Heart left ventricle (tissue), 16 donors: ENCODE measurements at places on chromosomes 5 and 9. TPM values are rescaled to one million over a fixed set of nuclear protein-coding genes. Genes with fewer than 3 reads are reported as not detected.

Gene PCDHGB2
- 9.8 TPM for total RNA-seq

DNA sequence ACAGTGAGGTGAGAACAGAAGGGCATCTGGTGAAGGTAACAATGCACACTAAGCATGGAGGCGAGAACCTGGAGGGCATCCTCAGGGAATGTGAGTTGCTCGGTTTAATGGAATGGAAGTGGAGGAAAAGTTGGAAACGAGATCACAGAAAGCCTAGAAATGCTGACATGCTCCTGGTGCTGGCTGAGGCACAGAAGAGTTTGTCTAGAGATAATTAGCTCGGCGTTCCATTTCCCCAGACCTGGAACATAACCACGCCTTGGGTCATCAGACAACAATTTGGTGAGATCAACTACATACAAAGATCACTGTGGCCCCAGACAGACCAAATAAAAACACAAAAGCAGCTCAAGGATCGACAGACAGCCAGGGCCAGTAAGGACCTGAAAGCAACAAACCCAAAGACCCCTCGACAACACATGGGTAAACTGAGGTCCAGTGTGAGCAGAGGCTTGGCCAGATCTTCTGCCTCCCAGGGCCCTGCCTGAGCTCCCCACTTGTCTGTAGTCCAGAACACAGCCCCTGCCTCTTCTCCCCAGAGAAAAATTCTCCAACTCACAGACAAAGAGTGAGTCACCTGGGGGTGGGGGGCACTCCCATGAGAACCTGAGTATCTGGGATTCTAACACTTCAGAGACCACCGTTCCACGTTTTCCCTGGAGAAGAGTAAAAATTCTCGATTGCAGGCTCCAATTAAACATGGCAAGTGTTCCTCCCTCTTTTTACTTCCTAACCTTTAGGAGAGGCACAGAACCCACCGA lies 52.5 kb downstream of the SHB start:
- H3K4me3 ChIP-seq: no peak overlapping the region
- no peak for DNase-seq
- H3K36me3 ChIP-seq: peaks cover 23% of the 10 kb centered on the region
- peaks cover 50% of the 10 kb centered on the region for H3K4me1 ChIP-seq

- no peak overlapping the region for H3K27ac ChIP-seq
- H3K4me1 ChIP-seq: no peaks in the 10 kb centered on the region
- H3K27me3 ChIP-seq: no peaks in the 10 kb centered on the region
- H3K4me3 ChIP-seq: no peak overlapping the region
These were observed 11.8 kb upstream of the EFNA5 start for GRCh38 chr5:107682533-107682932.

DNA sequence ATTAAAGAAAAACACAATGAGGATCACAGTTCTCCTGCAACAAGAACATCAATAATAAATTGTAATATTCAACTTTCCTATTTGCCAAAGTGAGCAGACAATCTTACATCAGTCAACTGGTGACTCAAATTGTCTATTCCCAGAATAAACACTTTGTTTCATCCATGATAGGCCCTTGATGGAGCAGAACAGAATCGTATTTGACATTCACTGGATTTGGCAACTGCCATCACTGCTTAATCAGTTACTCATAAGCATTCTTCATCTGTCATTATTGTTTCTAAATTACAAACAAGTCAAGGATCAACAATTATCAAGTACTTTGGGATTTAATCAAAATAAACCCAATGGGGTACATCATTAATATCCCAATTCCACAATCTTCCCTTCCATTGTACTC lies 398.4 kb downstream of the GABRG2 start:
- no peak for DNase-seq
- H3K27me3 ChIP-seq: no peaks in the 10 kb centered on the region
- H3K36me3 ChIP-seq: no peaks in the 10 kb centered on the region
- no peak overlapping the region for H3K4me3 ChIP-seq
- no peak overlapping the region for H3K27ac ChIP-seq

DNA sequence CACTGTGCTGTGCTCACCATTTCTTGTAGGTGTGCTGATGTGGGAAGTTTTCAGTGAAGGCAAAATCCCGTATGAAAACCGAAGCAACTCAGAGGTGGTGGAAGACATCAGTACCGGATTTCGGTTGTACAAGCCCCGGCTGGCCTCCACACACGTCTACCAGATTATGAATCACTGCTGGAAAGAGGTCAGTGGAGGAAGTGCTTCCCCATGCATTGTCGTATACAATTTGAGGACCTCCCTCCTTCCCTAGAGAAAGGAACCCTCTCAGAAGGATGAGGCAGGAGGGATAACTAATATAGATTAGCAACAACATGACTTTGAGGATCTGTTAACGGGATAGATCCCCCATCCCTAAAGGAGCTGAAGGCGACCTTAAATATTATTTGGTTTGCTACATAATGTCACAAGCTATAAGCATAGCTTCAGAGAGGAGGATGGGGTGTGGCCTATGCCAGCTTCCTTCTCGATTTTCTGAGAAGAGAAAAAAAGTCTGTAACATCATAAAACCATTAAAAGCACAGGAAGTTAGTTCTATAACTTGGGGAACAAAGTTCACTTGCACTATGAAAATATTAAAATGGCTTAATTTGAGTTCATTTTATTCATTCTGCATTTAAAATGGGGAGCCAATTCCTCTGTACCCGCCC lies 17.0 kb upstream of the CYFIP2 start:
- no peak for DNase-seq
- no peaks in the 10 kb centered on the region for H3K36me3 ChIP-seq
- H3K4me3 ChIP-seq: no peak overlapping the region
- H3K4me1 ChIP-seq: no peaks in the 10 kb centered on the region

DNA sequence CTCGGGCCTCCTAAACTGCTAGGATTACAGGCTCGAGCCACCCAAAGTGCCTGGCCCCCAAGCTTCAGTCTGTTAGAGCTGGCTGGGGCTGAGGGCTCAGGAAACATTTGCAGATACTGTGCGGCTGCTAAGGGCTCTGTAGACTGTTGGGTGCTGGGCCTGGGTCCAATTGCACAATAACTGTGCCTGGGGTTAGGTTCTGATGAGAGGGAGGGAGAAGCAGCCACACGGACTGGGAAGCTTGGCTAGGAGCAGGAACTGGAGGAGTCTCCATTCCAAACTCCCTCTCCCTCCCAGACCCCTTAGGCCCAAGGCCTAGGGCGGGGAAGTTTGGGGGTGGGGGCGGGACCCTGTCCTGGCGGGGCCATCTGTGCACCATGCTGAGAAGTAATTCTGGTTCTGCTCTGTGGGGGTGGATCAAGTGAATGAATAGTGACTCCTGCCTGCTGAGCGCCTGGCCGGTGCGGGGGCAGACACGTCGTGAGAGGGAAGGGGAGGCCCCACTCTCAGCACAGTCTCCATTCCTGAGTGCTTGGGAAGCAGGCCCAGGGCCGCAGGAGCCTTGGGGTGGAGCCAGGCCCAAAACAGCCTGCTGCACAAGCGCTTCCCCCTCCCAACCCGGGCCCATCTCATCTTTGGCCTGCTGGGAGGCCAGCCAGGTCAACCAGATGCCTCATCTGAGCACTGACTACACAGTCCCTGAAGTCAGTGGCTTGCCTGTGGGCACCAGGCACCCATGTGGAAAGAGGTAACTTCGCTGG lies 1.5 kb downstream of the ASS1 start:
- peak overlapping the region; percentile 95 for H3K27ac ChIP-seq
- H3K4me1 ChIP-seq: peaks cover 48% of the 10 kb centered on the region
- peak overlapping the region; percentile 58 for H3K4me3 ChIP-seq
- H3K36me3 ChIP-seq: no peaks in the 10 kb centered on the region
- DNase-seq: peak; percentile 95

- H3K27ac ChIP-seq: no peak overlapping the region
- H3K4me3 ChIP-seq: no peak overlapping the region
- H3K36me3 ChIP-seq: no peaks in the 10 kb centered on the region
- no peaks in the 10 kb centered on the region for H3K4me1 ChIP-seq
- no peak for DNase-seq
- H3K27me3 ChIP-seq: no peaks in the 10 kb centered on the region
These were observed 70.9 kb downstream of the HSPA4 start for GRCh38 chr5:133122711-133123110.

GRCh38 chr5:57311921-57312735 lies 138.3 kb downstream of the GPBP1 start:
- DNase-seq: no peak
- no peaks in the 10 kb centered on the region for H3K27me3 ChIP-seq
- H3K4me3 ChIP-seq: no peak overlapping the region
- H3K27ac ChIP-seq: no peak overlapping the region
- H3K36me3 ChIP-seq: no peaks in the 10 kb centered on the region

GRCh38 chr5:175115831-175116230 lies 328.2 kb downstream of the DRD1 start:
- H3K4me3 ChIP-seq: no peak overlapping the region
- H3K27me3 ChIP-seq: peaks cover 9% of the 10 kb centered on the region
- no peak for DNase-seq
- no peak overlapping the region for H3K27ac ChIP-seq

DNA sequence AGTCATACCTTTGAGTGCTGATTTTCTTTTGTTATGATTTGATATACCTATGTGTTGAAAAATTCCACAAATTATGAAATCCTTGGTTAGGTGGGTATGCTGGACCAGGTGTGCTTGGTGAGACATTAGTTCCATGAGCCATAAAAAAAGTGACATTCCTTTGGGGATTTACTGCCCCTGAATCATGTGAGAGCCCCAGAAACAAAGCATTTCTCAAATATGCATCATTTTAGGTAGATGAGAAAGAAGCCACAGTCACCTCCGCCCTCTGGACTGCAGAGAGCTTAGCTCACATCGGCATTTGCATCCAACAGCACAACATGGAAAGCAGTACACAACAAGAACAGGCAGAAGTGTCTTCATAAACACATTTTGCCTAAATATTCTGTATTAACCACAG lies 55.3 kb downstream of the DAP start:
- H3K27me3 ChIP-seq: no peaks in the 10 kb centered on the region

GRCh38 chr5:69492923-69493395 lies 369 bp downstream of the OCLN start:
- peaks cover 20% of the 10 kb centered on the region for H3K27me3 ChIP-seq
- peak overlapping the region; percentile 56 for H3K4me3 ChIP-seq
- DNase-seq: peak; percentile 22
- H3K27ac ChIP-seq: peak overlapping the region; percentile 55
